ENCODE measurements at places on chromosomes 5 and 9. TPM values are rescaled to one million over a fixed set of nuclear protein-coding genes. Genes with fewer than 3 reads are reported as not detected.
A peak's percentile ranks its signal among the peaks of the same experiment; 100 is the strongest.

DNA sequence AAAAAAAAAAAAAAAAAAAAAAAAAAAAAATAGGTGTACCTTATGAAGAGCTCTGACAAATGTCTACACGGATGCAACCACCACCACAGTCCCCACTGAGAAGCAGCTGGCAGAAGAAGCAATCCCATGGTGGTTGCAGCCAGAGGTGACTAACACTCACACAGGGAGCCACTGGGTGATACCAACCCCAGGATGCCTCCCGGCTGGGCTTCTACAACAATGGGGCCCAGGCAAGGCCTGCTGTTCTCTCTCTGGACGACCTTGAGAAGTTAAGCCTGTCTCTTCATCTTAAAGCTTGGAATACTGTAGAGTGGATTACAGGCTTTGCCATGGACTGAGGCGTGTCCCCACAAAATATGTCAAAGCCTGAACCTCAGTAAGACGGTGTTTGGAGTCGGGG, 104.1 kb downstream of the ROR2 start:
- no peaks in the 10 kb centered on the region for H3K36me3 ChIP-seq
- DNase-seq = no peak
- H3K27me3 ChIP-seq = no peaks in the 10 kb centered on the region

DNA sequence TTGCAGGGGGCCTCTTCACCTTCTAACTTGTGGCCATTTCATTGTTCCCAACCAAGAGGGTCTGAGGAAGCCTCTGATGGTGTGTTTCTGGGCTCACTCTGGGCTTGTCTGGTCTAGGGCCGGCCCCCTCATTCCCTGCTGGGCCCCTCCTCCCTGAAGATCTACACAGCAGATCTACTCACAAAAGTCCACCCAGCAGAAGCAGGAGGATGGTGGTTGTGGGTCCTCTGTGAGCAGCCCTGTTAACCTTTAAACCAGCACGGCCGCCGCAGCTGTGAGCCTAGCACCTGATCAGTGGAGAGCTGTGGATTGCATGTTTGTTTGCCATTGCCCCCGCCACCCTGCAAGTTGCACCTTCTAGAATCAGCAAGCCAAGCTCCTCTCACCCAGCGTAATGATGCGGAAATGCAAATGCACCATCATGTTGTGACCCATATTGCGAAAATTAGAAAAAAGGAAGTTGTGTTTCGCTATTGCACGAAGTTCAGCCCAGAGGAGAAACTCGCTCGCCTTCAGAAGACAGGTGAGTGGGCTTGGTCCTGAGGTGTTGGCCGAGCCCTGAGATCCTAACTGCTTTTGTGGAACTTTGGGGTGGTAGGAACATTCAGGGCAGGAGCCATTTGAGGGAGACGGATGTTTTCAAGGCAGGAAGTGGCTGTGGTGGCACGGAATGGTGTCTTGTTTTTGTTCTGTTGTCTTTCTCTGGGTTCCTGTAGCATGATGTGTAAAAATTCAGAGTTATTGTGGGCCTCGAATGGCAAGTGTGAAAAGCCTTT, 16.7 kb downstream of the FGD3 start:
- no peaks in the 10 kb centered on the region for H3K36me3 ChIP-seq
- peaks cover 51% of the 10 kb centered on the region for H3K4me1 ChIP-seq
- no peak for DNase-seq
- H3K27me3 ChIP-seq = no peaks in the 10 kb centered on the region
- peak overlapping the region; percentile 57 for H3K27ac ChIP-seq

DNA sequence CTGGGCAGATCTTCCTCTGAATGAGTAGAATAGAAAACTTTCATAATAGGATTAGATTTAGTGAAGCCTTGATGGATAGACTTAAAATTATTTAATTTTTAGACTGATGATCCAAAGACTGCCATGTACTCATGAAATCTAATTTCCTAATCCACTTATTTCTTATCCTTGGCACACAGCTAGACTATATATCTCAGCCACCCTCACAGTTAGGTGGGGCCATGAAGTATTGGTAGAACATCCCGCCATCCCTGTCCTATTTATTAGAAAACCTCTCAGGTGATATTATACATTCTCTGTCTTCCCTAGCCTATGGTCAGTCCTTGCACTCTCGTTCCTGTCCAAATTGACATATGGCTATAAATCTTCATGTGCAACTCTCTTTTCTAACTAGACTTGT, 110.9 kb downstream of the FAM170A start:
- H3K4me1 ChIP-seq = no peaks in the 10 kb centered on the region
- H3K27ac ChIP-seq = no peak overlapping the region
- DNase-seq = no peak
- no peaks in the 10 kb centered on the region for H3K36me3 ChIP-seq
- H3K27me3 ChIP-seq = no peaks in the 10 kb centered on the region

GRCh38 chr5:15722305-15722704, 222.3 kb downstream of the FBXL7 start:
- peaks cover 31% of the 10 kb centered on the region for H3K4me1 ChIP-seq
- no peak overlapping the region for H3K27ac ChIP-seq
- H3K27me3 ChIP-seq = no peaks in the 10 kb centered on the region
- DNase-seq = no peak
- H3K36me3 ChIP-seq = no peaks in the 10 kb centered on the region
- no peak overlapping the region for H3K4me3 ChIP-seq

DNA sequence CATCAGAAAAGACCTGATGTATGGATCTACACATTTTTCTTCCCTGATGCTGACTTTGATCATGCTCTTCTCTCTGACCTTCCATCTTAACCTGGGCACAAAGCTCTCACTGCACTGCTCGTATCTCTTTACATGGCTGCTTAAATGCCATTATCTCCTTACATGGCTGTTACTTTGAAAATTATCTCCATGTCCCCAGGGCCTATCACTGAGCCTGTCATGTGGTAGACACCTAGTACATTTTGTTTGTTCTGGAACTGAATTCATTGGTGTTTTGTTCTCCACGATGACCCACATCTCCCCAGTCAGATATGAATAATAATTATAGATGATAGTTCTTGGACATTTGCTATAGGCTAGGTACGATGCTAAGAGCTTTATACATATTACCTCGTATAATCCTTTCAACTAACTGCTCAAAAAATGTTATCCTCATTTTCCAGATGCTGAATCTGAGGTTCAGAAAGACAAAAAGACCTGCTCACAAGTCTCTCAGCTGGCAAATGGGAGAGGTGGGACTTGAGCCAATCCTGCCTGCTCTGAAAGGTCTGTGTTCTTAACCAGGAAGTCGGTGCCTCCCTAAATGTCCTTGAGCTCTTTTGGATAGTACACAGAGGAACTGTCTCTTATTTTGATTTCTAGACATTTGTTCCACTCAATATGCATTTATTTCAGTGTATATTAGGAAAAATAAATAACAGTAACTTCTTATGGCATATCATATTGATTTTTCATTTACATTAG, 9.8 kb upstream of the CPEB4 start:
- H3K27me3 ChIP-seq = no peaks in the 10 kb centered on the region
- H3K4me3 ChIP-seq = no peak overlapping the region
- H3K27ac ChIP-seq = peak overlapping the region; percentile 57
- peaks cover 5% of the 10 kb centered on the region for H3K4me1 ChIP-seq

DNA sequence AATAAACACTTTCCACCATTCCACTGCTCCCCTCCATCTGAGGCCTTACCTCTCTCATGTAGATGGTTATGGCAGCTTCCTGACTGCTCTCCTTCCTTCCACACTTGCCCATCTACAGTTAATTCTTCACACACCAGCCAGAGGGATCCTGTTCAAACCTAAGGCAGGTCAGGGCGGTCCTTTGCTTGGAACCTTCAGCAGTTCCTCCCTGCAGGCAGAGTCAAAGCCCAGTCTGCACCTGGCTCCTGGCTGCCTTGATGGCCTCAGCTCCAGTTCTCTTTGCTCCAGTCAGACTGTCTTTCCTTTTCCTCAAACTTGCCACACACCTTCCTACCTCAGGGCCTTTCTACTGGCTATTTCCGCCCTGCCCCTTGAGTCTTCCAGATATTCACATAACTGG, 30.2 kb upstream of the NR3C1 start:
- peak overlapping the region; percentile 40 for H3K4me3 ChIP-seq
- H3K27me3 ChIP-seq = no peaks in the 10 kb centered on the region
- no peak for DNase-seq
- H3K27ac ChIP-seq = no peak overlapping the region
- H3K4me1 ChIP-seq = peaks cover 34% of the 10 kb centered on the region

GRCh38 chr9:135592625-135593024, 31.1 kb downstream of the PAEP start:
- H3K4me3 ChIP-seq = no peak overlapping the region
- H3K4me1 ChIP-seq = no peaks in the 10 kb centered on the region
- no peak for DNase-seq
- no peak overlapping the region for H3K27ac ChIP-seq

- peaks cover 26% of the 10 kb centered on the region for H3K4me1 ChIP-seq
- H3K27me3 ChIP-seq = no peaks in the 10 kb centered on the region
- H3K4me3 ChIP-seq = no peak overlapping the region
- peak overlapping the region; percentile 53 for H3K27ac ChIP-seq
- DNase-seq = no peak
These were observed 59.6 kb downstream of the SLC1A1 start for GRCh38 chr9:4549751-4550295.

GRCh38 chr9:34347800-34348158, 18.4 kb downstream of the NUDT2 start:
- H3K4me1 ChIP-seq = no peaks in the 10 kb centered on the region
- H3K27ac ChIP-seq = no peak overlapping the region
- no peak for DNase-seq
- H3K27me3 ChIP-seq = no peaks in the 10 kb centered on the region

- no peak overlapping the region for H3K27ac ChIP-seq
- DNase-seq = no peak
- H3K27me3 ChIP-seq = no peaks in the 10 kb centered on the region
- no peaks in the 10 kb centered on the region for H3K4me1 ChIP-seq
These were observed 358.7 kb upstream of the KLF4 start for GRCh38 chr9:107847978-107848964.

- no peaks in the 10 kb centered on the region for H3K36me3 ChIP-seq
- no peaks in the 10 kb centered on the region for H3K27me3 ChIP-seq
- H3K4me3 ChIP-seq = no peak overlapping the region
- no peaks in the 10 kb centered on the region for H3K4me1 ChIP-seq
- no peak for DNase-seq
These were observed 18.9 kb downstream of the SLCO4C1 start for GRCh38 chr5:102277144-102277543.

DNA sequence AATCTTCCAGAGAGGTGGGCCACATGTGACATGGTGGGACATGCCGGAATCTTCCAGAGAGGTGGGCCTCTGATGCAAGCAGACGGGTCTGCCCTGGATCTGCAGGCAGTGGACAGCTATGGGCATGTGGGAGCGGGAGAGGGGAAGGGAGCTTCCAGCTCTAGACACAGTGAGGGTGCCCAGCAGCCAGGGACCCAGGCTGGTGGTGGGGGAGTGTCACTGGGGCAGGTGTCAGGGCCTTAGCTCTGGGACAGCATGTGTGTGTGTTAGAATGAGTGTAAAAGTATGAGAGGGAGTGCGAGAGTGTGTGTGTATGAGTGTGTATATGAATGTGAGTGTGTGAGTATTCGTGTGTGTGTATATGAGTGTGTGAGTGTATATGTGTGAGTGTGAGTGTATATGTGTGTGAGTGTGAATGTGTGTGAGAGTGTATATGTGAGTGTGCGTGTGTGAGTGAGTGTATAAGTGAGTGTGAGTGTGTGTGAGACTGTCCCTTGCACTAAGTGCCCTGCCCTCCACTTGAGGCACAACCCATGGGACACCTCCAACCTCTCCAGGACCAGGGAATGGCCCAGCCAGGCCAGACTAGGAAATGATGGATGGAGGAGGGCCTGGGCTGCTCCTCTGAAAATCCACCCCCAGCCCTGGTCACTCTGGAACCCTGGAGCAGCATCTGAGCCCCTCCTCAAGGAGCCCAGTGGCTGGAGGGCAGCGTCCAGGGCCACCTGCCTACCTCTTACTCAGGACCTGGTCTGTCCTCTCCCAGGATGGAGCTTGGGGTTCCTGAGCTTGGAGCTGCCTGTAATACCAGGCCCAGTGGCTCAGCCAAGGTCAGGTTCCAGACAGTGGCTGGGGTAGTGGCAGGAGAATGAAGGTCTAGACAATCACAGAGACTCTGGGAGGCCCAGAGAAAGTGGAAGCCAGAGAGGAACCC, 122.2 kb downstream of the C9orf50 start:
- H3K4me1 ChIP-seq = peaks cover 51% of the 10 kb centered on the region
- DNase-seq = no peak
- H3K36me3 ChIP-seq = no peaks in the 10 kb centered on the region
- H3K27me3 ChIP-seq = no peaks in the 10 kb centered on the region
- peak overlapping the region; percentile 69 for H3K4me3 ChIP-seq

DNA sequence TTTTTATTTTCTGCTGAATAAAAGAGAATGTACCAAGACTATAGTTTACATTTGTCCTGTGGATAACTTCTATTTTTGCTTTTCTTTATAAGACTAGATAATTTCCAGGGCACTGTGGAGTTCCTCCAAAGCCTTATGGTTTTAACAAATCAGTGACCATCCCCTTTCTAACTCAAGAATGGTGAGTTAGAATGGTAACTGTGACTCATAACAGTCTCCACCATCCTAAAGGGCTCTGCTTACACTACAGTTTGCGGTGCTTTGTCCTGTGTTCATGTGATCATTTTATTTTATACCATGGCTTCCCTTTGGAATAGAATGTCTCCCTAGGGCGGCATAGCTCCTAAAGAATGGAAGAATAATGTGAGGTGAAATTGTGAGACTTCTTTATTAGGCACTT, 30.2 kb downstream of the WDR36 start:
- H3K27me3 ChIP-seq = no peaks in the 10 kb centered on the region
- no peak for DNase-seq
- H3K4me3 ChIP-seq = no peak overlapping the region

GRCh38 chr5:102375272-102375671, 79.2 kb upstream of the SLCO4C1 start:
- no peaks in the 10 kb centered on the region for H3K36me3 ChIP-seq
- H3K27ac ChIP-seq = no peak overlapping the region
- H3K27me3 ChIP-seq = no peaks in the 10 kb centered on the region
- no peak overlapping the region for H3K4me3 ChIP-seq
- no peak for DNase-seq

- no peaks in the 10 kb centered on the region for H3K27me3 ChIP-seq
- DNase-seq = no peak
- no peaks in the 10 kb centered on the region for H3K36me3 ChIP-seq
- no peaks in the 10 kb centered on the region for H3K4me1 ChIP-seq
- H3K4me3 ChIP-seq = no peak overlapping the region
These were observed 37.8 kb downstream of the BHMT start for GRCh38 chr5:79149433-79149832.

- no peak overlapping the region for H3K27ac ChIP-seq
- no peak for DNase-seq
- no peak overlapping the region for H3K4me3 ChIP-seq
- no peaks in the 10 kb centered on the region for H3K27me3 ChIP-seq
- H3K4me1 ChIP-seq = no peaks in the 10 kb centered on the region
- H3K36me3 ChIP-seq = no peaks in the 10 kb centered on the region
These were observed 64.3 kb upstream of the MYO10 start for GRCh38 chr5:17000291-17000939.

The AGXT2 gene
- not detected for polyA plus RNA-seq

The PTBP3 gene
- 6.7 TPM for polyA plus RNA-seq

The CCNO gene
- 0.04 TPM for polyA plus RNA-seq

The TAF11L8 gene
- polyA plus RNA-seq = not detected

The MAP1B gene
- 29.6 TPM for polyA plus RNA-seq

The MAMDC4 gene
- polyA plus RNA-seq = 14.9 TPM

The CRHBP gene
- polyA plus RNA-seq = 0.99 TPM
